ENCODE measurements at places on chromosomes 11 and 22.
A peak's percentile ranks its signal among the peaks of the same experiment; 100 is the strongest.

- peak; percentile 73 for DNase-seq
Measured at GRCh38 chr11:64331569-64332371, 8.2 kb upstream of the CCDC88B start.

DNA sequence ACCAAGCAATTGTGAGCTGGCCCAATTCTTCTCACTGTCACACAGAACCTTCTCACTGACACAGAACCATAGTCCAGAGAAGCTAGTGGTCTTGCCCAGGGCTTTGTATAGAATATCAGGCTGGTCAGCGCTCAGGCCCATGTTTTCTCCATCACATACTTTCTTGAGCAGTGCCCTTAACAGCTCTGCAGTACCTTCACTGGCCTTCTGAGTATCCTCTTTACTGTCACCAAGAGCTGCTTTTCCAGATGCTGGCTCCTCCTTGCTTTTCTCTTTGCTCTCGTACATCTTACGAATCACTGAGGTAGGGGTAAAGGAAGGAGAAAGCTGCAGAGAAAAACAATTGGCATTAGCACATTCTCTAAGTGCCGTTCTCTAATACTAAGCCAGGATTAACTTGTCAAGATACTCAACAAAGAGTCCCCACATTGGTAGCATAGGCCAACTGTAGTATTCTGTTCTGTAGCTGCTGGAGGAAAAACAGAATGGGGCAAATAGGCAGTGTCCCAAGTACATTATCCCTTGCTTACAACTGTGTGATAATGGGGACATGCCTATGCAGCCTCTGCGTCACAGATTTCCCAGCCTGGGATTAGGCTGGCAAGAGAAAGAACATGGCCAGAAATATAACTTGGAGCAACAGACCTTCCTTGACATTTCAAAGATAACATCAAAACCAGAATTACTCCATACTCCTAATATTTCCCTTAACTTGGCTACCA is 43.5 kb downstream of the DRG1 start:
- DNase-seq: no peak

GRCh38 chr11:85974122-85974521 is 94.8 kb downstream of the PICALM start:
- DNase-seq: no peak

DNA sequence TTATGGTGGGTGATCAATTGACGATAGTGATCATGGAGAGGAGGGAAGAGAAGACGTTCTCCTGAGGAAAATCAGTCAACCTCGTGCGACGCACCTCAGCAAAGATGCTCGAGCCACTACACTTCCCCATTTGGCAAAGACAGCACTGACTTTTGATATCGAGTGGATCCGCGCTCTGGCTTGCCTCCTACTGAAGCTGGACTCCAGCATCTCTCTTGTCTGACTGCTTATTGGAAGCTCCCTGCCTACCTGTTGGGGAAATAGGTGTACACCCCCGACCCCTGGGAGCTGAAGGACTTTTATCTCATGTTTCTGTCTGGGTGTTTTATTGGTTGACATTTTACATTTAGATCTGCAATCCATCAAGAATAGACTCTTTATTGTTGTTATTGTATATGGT is 476.8 kb upstream of the B3GAT1 start:
- DNase-seq: no peak

- DNase-seq: no peak
Measured at GRCh38 chr11:62026739-62027370, 59.4 kb upstream of the FTH1 start.

GRCh38 chr22:42604403-42604802 is 10.3 kb downstream of the POLDIP3 start:
- no peak for DNase-seq

GRCh38 chr11:59368238-59369022 is 9.7 kb downstream of the OR5AN1 start:
- DNase-seq: no peak
